Activated gamma-delta T cell (primary cell): ENCODE measurements at places on chromosomes 5 and 9.

DNA sequence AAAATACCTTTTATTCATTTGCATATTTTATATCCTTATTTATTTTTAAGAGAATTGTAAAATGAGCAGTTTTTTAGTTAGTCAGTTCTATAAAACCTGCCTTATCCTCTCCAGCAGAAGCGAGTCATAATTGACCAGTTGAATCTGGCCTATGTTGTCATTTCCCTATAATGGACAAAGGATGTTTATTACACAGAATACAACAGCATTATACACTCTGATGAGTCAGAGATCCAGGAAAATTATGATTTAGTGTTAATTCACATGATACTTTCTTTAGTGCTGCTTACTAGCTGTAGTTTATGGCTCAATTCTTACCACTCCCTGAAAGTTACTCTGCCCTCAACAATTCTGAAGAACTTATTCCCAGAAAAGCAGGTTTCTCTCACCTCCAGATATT lies 26.8 kb upstream of the LURAP1L start:
- no peak for DNase-seq

DNA sequence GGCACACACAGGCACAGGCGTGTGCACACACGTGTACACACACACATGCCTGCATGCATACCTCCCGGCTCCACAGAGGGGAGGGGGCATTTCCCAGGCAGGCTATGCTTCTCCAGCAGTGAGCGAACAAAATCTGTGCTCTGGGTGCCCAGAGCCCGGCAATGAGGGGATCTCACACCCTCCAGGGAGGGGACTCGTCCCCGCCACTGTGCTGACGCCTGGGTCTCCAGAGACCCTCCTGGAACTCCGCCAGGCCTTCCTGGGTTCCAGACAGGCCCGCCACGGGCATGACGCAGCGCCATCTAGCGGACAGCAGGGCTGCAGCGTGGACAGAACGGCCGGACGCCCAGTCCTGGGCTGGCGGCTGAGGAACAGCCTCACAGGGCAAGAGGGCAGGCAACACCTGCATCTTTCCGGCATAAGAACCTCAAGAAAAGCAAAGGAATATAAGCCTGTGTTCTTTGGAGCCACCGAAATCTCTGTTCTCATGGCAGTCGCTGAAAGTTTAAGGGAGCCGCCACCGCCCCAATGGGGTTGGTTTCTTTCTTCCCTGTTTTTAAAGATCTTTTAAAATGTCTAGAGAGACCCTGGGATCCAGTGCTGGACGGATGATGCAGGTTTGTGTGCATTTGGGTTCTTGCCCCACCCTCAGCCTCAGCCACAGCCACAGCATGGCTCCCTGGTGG lies 135.6 kb upstream of the PPP1R26 start:
- no peak for DNase-seq

GRCh38 chr5:113615708-113616107 lies 102.2 kb downstream of the YTHDC2 start:
- DNase-seq = no peak

DNA sequence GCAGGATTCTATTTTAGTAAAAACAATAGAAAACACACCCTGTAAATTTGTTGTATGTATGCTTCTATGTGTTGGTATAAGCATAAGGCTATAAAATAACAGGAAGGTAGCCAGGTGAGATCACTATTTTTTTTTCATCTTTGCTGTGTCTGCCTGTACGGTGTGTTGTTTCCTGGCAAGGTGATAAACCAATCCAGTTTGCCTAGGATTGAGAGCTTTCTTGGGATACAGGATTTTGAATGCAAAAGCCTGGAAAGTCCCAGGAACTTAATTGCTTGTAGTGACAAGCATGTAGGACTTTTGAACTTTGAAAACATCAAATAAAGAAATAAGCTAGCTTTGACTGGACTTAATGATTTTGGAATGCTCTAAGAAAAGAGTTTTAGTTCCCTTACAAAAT lies 83.3 kb upstream of the RORB start:
- DNase-seq = no peak

DNA sequence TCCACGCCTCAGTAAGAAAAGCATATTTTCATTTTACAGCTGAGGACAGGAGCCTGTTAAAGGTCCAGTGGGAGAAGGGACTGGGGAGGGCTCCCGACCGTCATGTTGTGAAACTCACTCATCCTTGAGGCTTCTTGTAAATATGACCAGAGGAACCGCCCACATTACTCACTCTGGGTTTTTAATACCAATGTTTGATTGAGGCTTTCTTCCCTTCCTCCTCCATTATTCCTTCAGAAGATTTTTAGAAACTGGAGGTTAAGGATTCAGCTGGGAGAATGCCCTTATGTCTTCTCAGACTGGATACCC lies 61.4 kb upstream of the GLRX start:
- no peak for DNase-seq

- DNase-seq = no peak
These were observed 268.6 kb downstream of the FER start for GRCh38 chr5:109016300-109016699.

GRCh38 chr5:119323601-119324000 lies 32.2 kb upstream of the TNFAIP8 start:
- DNase-seq = no peak

DNA sequence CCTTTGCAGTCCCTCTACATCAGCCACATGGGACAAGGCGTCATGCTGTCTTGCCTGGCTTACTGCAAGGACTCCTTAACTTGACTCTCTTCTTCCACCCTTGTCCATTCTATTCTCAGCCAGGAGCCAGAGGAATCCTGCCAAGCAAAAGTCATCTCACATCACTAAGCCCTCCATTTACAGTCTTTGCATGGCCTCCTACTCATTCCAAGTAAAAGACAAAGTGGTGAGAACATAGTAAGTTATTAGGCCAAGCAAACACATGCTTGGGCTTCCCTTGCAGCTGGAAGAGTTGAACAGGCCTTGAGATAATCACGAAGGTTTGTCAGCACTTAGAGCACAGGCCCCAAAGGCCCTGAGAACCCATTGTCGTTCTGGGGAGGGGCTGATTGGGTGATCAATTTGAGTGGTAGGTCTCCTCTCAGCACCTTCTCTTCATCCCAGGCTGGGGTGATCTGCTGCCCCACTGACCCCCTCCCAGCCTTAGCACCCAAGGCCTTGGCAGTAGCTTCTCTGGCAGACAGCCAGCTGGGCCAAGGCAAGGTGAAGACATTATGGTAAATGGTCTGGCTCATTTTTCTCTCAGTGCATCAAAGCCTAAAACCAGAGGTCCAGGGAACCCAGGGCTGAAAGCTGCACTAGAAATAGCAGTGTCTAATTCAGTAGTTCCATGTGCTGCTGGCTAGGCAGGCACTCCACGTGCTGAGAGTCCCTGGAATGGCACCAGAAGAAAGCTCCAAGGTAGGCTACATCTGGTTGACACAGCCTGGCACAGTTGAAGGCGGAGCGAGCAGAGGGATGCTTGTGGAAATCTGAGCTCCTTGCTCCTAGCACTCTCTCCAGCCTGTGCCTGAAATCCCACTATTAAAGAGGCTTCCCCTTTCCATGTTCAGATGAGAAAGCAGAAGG lies 121.4 kb downstream of the ASTN2 start:
- no peak for DNase-seq

DNA sequence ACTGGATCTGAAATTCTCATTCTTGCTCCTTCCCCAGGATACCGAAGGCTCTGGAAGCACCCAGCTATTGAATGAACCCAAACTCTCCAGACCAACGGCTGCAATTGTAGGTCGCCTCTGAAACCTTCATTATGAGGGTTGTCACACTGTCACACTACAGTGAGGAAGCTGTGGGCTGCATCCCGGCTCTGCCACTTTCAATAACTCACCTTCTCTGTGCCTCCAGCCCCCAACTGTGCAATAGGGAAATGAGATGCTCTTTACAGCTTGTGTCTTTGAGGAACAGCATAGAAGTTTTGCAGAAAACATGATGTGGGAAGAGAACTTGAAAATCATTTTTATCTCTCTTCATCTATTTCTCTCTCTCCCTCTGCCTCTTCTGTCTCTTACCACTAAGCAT lies 69.6 kb upstream of the TGFBR1 start:
- DNase-seq = no peak

GRCh38 chr9:111938427-111938800 lies 41.8 kb downstream of the UGCG start:
- DNase-seq = no peak

- DNase-seq = no peak
These were observed 25.3 kb downstream of the PNPLA7 start for GRCh38 chr9:137524981-137525317.

GRCh38 chr5:146068206-146068605 lies 37.2 kb downstream of the PLAC8L1 start:
- DNase-seq = no peak

- no peak for DNase-seq
These were observed 89.5 kb downstream of the TLE1 start for GRCh38 chr9:81599837-81600236.

DNA sequence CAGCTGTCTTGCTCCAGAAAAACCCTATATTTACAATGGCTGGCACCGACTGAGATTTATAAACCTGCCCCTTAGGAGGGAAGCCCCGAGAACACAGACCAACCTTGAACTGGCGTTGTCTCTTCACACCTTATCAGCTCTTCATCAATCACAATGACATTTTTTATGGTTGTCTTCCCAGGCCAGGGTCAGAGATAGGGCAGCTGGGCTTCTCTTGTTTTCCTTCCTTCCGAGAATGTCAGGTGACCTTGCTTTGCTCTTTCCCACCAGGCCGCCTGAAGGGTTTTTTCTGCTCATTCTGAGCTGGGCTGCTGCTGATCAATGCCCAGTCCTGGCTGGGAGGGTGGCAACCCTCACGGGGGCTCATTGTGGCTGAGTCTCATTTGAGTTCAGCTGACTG lies 619.1 kb downstream of the CCDC171 start:
- DNase-seq = no peak

DNA sequence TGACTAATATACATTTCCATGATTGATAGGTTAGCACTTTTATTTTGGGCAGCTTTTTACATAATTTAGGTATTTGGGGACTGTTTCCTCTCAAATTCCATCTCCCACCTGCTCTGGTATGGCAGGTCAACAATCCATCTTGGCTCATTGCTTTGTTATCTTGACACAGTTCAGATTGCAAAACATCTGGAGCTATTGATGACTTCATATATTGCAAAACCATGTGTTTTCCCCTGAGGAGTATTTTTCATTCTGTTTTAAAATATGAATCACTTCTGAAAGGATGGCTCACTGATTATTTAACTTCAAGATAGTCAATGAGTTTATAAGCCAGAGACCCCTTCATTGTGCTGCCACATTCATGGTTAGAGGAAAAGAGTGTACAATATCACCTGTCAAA lies 1206.0 kb upstream of the C9orf72 start:
- no peak for DNase-seq

DNA sequence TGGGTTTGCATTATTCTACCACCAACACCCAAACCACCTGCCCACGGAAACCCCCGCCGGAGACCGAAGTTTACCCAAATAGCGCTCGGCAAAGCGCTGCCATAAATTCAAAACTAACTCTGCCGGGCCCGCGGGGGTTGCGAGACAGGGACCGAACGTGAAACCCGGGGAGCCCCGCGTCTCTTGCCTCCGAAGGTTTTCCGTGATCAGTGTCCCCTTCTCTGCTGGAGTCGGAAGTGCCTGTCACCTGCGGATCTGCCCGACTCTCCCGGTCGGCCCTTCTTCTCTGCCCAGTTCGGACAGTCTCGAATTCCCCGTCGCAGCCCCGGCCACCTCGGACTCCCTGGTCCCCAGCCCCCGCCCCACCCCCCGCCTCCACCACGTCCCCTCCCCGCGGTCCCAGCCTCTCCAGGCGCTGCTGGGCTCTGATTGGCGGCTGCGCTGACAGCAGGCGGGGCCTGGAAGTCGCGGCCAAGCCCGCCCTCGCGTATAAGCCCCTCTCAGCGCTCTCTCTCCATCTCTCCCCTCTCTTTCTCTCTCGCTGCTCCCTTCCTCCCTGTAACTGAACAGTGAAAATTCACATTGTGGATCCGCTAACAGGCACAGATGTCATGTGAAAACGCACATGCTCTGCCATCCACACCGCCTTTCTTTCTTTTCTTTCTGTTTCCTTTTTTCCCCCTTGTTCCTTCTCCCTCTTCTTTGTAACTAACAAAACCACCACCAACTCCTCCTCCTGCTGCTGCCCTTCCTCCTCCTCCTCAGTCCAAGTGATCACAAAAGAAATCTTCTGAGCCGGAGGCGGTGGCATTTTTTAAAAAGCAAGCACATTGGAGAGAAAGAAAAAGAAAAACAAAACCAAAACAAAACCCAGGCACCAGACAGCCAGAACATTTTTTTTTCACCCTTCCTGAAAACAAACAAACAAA lies at the start of gene RORB:
TSS of gene RORB (plus strand) at position 517 of the 929 bp plus-strand sequence. CDS start 642 bp downstream, outside the sequence.
- DNase-seq = no peak

- no peak for DNase-seq
These were observed 138.2 kb upstream of the OSMR start for GRCh38 chr5:38707352-38708210.

- no peak for DNase-seq
These were observed 14.6 kb downstream of the NREP start for GRCh38 chr5:111742177-111742994.

- DNase-seq = no peak
These were observed 20.5 kb downstream of the ZBTB34 start for GRCh38 chr9:126880947-126881332.

- DNase-seq = no peak
These were observed 30.2 kb downstream of the SNX18 start for GRCh38 chr5:54547711-54548250.

DNA sequence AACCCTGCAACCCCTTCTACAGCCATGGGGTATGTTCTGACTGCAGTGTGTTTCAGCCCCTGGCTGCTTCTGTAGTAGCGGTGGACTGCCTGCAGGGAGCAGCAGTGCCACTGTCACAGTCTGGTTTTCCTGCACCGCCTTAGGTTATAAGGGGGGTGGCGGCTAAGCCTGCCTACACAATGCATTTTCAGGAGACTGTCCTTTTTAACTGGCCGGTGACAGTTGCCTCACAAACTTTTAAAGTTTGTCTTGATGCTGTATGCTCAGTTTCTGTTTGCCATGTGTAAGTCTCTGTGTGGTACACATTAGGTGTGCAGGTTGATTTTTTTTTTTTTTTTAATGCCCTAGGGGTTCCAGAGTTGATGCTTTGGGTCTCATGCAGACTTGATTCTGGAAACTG lies 53.0 kb downstream of the NUP214 start:
- peak; percentile 15 for DNase-seq

DNA sequence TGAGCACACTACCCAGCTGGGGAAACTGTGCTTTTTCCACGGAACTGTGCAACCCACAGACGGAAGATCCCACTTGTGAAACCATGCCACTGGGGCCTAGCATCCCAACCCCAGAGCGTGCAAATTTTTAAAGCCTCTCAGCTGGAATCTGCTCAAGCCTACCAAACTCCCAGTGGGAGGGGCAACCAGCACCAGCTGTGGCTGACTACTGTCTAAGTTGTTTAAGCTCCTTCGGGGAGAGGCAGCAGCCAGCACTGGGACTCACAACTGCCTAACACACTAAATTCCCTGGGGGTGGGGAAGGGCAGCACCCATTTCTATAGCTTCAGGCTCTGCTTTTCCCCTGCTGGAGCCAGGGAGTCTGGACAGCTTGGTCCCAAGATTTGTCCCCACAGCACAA lies 287.6 kb upstream of the MSX2 start:
- no peak for DNase-seq

DNA sequence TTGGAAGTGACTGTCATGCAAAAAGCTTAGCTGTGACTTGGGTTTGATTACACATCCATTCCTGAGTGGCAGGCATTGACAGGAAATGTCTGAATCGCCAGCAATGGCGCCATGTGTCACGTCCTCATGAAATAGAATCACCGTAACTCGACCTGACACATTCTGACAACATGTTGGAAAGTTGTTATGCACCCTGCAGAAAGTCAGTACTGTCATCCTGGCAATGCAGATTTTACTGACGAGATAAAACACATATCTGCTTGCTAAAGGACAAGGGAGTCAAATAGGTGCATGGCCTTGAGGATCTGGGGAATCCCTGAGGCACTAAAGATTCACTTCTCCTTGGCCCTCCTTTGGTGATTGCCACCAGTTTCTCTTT lies 344.2 kb downstream of the SPATA31D1 start:
- no peak for DNase-seq

- DNase-seq = no peak
These were observed 14.3 kb upstream of the KLF9 start for GRCh38 chr9:70428781-70429180.
